KG1 (cell line): ENCODE measurements at places on chromosomes 4 and X.

GRCh38 chr4:88225232-88226105, 58.9 kb downstream of the PPM1K start:
- no peak for DNase-seq

- no peak for DNase-seq
These were observed 77.7 kb downstream of the PPP2R2C start for GRCh38 chr4:6394671-6395081.

- DNase-seq: no peak
These were observed 340.4 kb upstream of the FAT1 start for GRCh38 chr4:187064033-187064432.

DNA sequence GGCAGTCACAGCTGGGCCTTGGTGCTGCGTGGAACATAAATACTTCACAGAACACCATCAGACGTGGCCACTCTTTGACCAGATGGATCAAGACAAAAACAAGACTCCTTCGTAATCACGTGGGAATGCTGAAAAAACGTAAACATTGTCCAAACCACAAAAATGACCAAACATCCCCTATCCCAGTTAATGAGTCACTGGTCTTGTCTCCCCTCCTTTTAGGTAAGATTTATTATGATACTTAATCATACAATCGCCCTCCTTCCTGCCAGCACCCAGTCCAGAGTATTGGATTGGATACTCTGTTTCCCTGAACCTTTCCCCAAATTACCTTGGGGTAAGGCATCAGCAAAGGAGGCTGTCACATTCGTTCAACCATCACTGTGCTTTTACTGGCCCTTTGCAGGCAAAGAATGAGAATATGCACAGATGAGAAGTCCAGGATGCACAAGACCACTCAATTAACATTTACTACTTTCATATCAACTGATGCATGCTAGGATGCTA, 601 bp upstream of the TCEANC start:
- peak; percentile 22 for DNase-seq

DNA sequence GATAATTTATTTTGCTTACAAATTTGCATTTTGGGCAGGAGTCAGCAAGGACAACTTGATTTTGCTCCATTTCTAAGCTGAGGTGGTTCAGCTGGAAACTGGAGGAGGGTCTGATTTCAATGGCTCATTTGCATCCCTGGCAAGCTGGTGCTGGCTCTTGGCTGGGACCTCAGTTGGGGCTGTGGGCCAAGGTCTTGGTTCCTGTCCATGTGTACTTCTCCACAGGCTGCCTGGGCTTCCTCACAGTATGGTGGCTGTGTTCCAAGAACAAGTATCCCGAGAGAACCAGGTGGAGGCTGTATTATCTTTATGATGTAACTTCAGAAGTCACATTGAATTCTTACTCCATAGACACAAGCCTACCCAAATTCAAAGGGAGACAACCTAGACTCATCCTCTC, 77.0 kb upstream of the STX18 start:
- no peak for DNase-seq

GRCh38 chr4:189809839-189810238, 130.8 kb upstream of the FRG1 start:
- no peak for DNase-seq

DNA sequence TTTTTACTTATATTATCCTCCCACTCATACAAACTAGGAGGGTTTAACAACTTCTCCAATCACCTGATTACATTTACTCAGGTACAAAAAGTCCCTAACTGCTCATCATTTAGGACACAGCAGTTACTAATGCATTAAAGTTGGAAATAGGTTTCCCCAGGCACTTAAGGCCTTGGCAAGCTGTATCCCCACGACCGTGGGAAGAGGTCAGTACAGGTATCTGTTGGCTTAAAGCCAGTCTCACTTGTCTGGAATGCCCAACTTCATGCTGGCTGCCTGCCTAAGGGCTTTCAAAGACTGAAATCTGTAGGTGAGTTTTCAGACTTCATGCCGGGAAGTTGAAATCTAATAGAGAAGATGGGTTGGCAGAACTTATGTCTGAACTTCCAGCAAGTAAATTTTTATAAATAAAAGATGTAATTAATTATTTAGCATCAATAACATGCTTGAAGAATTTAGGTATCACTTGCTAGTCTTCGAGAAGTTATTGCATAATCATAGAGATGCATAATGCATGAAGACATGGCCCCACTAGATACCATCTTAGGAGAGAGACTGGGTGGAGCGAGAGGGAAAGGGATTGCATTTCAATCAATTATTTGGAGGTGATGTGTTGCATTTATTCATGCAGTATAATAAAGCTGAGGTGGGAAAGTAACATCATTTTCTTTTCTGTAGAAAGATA, 54.2 kb downstream of the SCD5 start:
- no peak for DNase-seq

DNA sequence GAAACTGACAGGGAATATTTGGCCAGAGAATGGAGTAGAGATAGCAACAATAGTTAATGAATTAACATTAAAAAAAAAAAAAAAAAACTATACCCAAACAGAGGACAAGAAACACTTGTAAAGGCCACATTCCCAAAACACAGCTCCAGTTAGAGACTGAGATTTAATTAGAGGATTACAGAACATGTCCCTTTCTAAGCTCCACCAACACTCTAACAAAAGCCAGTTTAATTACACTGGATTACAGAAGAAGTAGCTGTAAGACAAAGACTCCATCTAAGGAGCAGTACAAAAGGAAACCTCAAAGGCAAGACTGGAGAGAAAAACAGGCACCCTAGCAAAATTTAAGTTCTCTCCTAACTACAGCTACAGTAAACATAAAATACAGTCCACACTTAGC, 1247.7 kb upstream of the AGA start:
- DNase-seq: no peak

DNA sequence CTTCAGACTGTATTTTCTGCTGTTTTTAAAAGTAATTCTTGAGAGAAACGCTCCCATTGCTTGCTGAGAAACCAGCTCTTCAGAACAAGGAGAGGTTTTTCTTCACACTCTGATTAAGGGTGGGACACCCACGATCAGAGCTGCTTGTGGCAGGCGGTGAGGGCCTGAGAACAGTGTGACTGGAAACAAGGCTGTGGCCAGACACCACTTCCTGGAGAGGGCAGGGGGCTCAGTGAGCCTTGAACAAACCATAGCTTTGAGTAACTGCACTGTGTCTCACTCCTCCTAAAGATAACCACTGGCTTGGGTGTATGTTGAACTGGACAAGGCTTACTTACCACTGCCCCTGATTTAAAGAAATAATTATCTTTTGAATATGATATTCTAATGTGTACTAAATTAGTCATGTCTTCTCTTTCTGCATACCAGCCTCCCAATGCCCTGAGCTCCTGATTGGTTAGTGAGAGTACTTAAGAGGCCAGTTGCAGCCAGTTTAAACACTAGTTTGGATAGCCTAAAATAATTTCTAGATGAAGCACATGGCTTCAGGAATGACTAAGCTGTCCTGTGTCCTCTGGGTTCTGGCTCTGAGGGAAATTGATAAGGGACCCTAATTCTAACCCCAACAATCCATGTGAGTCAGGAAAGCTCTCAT, 3.7 kb upstream of the GPR82 start:
- no peak for DNase-seq

- DNase-seq: no peak
These were observed 489.1 kb upstream of the INTU start for GRCh38 chr4:127143460-127144195.

GRCh38 chr4:184417802-184418511, 56.4 kb downstream of the IRF2 start:
- no peak for DNase-seq

GRCh38 chrX:77528034-77528433, 80.8 kb downstream of the FGF16 start:
- no peak for DNase-seq

DNA sequence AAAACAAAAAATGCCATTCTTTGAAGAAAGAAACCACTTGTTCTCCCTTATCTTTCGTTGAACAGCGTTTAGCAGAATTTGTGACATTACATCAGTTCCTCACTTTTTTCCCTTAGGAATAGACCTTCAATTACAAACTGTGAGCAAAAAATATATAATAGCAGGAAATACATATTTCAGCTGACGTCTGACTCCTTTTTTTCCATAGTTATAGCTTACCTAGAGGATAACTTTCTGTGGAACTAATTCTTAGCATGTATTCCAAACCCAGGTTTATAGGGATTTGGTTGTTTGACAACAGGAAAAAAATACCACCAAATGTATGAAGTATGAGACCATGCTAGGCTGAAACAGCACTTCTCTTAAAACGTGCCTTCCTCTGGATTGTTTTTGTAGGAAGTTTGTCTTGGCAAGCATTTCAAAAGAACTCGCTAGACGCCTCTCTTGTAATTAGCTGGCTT, 2.0 kb upstream of the LIMCH1 start:
- no peak for DNase-seq

DNA sequence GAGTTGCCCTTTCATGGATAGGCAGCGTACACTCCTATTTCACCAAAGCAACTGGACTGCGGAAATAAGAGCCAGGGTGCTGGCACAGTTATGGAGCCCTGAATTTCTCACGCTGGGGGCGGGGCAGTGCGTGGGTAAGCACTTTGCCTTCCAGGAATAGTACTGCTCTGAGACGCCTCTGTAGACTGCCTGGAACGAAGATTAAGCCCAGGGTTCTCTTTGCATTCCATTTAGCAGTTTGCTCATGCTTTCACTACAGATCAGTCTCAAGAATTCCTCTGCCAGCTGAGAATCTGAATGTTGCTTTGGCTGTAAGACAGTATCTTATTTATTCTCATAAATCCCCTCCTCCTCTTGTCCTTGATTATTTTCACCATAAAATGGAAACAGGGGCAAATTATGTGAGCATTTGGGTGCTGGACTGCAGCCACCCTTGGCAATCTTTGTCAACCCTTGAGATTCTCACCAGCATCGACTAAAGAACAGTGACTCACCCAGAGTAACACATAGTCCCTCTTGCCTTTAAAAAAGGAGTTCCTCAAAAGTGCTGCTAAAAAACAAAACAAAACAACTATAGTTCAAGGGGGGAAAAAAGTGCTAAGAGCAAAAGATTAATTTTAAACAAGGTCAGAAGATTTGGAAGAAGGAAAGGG, 88.9 kb upstream of the CITED1 start:
- no peak for DNase-seq

DNA sequence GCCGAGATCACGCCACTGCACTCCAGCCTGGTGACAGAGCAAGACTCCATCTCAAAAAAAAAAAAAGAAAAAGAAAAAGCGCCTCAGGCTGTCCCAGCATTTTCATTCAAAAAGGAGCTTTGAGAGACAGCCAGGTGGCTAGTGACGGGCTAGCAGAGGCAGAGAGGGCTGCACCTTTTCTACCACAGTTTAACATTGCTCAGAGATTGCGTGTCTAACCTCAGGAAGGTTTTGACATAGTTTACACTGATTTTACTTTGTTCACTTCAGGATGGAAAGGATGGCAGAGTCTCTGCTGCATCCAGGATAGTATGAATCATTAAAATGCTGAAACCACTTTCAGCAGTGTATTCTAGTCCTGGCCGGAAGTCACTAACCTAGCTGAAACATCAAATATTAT, 28.1 kb downstream of the ZFP42 start:
- DNase-seq: no peak

DNA sequence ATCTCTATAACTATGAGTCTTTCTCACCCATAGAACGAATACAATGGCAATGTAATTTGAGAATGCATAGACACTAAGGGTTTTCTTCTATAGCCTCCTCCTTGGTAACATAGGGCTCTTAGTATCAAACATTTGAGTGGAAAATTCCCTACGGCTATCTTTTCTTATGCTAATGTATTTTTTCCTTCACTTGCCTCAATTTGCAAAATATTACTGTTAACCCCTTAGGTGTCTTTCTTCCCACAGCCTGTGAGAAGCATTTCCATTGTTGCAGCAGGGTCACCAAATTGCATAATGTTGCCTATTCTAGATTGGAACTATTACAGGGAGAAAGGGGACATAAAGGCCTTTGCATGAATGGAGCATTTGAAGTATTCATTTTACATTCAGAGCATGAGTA, 140.5 kb upstream of the RAPGEF2 start:
- DNase-seq: no peak

DNA sequence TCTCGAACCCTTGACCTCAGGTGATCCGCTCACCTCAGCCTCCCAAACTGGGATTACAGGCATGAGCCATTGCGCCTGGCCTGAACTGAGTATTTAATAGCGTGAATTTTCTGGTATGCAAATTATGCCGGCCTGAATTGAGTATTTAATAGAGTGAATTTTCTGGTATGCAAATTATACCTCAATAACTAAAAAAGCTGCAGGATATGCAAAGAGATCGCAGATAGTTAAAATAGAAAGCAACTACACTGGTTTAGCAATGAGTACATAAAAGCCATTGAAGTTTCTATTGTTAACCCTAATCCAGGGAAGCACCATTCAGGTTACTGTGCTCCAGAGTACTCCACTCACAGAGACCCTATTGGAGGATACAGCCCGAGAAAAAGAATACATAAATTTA, 22.8 kb downstream of the FBXW7 start:
- no peak for DNase-seq

DNA sequence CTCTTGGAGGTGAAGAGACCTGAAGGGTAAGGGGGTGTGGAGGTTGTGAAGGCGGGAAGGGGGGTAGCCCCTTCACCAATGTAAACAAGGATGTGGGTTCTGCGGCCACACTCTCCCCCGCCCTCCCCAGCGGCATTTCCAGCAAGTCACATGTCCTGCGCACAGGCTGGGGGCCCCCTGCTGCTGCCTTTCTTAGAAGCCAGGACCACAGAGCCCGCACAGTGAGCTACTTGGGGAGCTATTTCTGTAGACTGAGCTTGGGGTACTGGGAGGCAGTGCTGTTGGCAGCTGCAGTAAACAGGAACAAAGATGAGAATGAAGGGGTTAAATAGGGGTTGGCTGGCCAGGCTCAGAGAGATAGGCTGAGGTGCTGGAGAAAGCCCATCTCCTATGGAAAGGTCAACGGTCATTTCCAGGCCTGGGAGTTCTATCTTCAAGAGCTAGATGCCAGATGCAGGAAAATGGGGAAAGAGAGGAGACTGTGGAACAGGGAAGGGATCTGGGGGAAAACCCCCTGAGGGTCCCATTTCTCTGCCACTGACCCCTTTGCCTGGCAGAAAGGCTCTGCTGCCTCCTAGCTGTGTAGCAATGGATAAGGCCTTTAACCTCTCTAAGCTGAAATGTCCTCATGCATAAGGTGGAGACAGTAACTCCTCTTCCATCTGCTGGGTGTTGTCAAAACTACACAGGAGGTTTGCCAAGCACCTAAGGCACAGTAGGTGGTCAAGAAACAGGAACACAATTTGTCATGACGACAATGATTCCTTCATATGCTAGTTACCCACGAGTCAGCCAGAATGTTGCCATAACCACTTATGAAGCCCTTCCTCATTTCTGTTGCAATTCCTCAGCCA, 18.5 kb upstream of the PIM2 start:
- peak; percentile 52 for DNase-seq

DNA sequence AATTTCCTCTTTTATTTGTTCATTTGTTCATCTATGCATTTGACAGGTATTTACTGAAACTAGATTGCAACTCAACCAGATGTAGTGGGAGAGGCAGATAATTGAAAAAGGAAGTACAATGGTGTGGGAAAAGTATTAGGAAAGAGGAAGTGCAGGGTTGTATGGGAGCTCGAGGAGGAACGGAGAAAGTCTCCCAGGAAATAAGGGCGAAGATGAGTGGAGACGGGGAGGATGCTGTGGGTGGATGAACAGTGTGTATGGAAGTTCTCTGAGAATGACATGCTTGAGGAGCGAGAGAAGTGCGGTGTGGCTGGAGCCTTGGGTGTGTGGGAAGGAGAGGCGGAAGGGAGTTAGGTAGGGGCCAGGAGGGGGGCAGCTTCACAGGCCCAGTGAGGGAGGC, 87.5 kb upstream of the DHX15 start:
- no peak for DNase-seq
